LoVo (cell line): ENCODE measurements at places on chromosomes 1 and 21.
A peak's percentile ranks its signal among the peaks of the same experiment; 100 is the strongest.

DNA sequence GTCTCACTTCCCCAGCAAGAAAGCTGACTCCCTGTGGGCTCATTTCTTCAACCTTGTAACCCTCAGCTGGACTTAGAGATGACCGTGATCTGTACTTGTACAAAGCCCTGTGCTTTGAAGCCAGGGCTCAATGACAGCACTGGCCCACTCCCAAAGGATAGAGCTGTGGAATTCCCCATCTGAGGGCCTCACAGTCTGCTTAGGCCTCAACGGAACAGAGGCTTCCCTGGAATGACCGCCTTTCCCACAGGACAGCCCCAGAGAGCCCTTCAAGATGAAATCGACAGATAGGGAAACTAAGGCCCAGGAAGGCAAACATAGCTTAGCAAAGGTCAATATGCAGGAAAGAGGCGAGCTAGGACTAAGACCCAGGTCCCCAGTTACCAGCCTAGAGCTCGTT, 11.5 kb downstream of the SLC9A1 start:
- DNase-seq, result no peak

DNA sequence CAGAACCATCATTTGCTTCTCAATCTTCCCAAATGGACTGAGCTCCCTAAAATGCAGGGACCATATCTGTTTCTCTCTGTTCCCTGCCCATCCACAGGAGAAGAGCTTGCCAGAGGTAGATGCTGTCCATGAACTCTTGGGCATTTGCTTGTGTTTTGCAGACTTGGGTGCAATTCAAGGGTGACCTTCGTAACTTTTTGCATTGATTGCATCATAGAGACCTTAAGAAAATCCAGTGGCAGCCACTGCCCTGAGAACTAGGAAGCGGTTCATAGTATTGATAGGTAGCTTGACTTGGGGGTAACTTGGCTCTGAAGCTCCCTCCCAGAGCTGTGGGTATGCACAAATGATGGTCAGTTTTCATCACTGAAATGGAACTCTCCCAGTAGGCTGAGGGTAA, 34.3 kb upstream of the EDEM3 start:
- DNase-seq, result no peak

DNA sequence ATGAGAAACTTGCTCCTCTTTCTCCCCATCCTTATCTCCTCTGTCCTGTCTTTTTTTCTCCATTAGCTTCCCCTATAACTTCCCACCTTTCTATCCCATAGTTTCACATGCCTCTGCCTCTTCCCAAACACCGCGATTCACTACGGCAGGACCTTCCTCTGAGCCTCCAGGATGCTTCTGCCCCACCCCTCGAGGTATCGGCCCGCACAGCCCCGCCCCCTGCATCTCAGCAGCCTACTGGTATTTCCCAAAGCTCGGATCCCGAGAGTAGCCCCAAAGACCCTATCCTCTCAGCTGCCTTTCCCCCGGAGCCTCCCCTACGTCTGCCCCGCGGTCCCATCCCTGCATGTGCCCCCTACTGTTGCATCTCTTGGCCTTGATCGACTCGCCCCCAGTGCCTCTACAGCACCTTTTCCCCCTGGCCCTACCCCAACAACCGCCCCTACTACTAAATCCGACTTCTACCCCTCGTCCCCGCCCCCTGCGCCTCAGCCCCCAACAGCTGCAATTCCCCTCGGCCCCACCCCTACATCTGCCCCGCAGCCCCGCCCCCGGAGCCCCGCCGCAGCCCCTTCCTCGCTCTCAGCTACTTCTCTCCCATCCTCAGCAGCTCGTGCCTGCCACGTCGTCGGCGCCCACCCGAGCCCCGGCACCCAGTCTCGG, 512 bp downstream of the PIAS3 start:
- DNase-seq, result peak; percentile 30

- no peak for DNase-seq
Measured at GRCh38 chr1:112454316-112454715, 54.4 kb upstream of the WNT2B start.

- no peak for DNase-seq
Measured at GRCh38 chr1:220670365-220670764, 19.8 kb upstream of the C1orf115 start.

DNA sequence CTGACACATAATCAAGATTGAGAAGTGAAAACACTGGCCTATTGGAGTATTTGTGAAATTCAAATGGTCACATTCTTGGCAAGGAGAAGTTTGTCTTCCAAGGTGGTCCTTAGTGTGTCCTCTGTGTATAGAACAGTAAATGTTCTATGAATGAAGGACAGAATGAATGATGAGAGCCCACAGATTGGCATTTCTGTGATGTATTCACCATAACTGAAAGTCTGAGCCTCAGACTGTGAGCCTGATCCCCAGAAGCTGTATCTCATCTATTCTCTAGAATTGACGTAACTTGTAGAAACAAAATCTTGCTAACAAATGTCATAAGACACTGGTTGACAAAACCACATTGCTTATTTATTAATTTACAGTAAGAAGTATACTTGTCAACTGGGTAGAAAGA, 111.5 kb upstream of the ETV3 start:
- no peak for DNase-seq

DNA sequence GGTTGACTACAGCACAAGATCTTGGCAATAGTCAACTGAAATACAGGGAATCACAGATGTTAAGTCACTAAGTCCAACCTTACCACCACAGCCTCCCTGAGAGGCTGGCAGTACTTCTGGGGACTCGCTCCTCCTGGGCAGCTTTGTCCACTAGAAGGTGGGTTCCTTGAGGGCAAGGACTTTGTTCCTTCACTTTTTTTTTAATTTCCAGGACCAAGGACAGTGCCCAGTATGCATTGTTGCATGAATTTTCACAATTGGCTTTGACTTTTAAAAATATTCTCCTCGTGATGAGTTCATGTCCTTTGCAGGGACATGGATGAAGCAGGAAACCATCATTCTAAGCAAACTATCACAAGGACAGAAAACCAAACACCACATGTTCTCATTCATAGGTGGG, 96.7 kb upstream of the IGSF21 start:
- no peak for DNase-seq

DNA sequence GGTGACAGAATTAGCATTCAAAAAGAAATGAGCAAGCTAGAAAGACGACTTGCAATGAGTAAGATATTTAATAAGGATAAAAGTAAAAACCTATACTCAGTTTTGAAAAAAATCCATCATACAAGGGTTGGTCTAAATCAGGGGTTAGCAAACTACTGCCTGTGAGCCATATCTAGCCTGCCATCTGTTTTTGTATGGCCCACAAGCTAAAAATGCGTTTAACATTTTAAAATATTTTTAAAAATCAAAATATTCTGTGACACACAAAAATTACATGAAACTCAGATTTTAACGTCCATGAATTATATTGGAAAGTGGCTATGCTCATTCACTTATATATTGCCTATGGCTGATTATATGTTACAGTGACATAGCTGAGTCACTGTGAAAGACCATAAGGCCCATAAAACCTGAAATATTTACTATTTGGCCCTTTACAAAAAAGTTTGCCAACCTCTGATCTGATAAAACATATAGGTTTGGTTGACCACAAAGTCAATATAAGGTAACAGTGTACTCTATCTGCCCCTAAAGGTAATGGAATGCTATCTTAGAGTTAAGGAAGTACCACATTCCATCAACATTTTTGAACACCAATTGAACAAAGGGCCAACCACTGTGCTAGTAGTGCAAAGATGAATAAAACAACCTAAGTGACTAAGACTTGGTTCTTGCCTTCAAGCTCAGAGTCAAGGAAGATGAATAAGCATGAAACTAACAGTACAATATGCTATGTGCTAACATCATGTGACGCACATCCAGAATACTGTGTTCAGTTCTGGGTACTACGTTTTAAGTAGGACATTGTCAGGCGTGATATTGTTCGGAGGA, 3.2 kb downstream of the IFT25 start:
- peak; percentile 50 for DNase-seq

DNA sequence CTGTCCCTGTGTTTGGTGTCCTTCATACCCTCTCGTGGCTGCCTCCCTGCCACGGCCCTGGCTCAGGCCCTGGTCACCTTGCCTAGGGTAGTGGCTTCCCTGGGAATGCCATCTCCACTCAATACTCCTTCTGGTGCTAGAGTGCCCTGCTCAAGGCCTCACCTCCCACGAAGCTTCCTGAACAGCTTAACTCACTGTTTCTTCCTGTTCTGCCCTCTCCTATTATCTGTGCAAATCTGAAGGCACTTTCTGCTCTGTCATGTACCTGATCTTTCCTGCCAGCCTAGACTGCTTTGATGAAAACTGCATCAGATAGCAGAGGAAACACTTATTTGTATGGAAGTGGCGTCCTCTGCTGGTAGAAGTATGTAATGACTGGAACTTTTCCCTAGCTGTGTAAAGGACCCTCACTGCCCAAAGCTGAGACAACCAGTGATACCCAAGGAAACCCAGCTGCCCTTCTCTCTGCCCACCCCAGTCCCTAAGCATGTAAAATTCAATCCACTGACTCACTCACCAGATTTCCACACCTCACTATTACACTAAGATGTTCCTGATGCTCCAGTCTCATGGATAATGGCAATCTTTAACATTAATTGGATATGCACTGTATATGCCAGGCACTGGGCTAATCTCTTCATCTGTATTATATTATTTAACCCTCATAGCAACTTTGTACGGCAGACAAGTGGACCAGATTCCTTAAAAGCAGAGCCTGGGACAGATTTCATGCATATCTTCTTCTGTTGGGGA, 36.2 kb upstream of the BTG2 start:
- peak; percentile 59 for DNase-seq

- no peak for DNase-seq
Measured at GRCh38 chr1:230174041-230174440, 107.0 kb downstream of the GALNT2 start.

DNA sequence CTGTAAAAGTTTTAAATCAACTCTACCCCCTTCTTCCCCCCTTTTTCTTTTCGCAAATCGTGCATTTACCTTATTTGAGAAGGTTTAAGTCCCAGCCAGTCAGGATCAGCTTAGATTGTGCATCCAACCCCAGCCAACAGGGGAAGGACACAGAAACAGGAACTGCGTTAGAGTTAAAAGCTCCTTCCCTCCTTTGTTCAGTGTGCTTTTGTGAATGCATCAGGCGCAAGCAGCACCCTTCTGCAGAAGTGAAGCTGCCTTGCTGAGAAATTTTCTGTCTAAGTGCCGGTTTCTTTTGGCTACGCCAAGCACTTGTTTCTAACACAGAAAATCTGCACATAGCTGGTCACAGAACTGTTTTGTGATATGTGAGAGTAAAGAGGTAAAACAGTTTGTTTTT, 56.2 kb upstream of the PRRC2C start:
- DNase-seq, result no peak

DNA sequence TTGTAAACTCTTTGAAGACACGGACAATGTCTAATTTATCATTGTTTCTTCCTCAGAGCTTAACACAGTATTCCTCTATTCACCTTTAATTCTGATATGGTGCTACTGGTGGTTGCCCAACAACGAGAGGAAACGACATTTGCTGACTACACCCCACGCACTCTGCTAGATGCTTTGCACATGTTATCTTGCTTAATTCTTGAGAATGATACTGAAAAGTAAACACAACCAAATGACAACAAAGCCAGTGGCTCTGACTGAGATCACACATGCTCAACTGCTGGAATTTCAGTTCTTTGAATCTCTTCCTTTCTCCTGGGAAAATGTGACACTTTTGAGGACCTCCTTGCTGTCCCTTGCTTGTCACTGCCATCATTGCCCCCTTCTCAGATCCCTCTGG, 37.2 kb upstream of the DDAH1 start:
- no peak for DNase-seq

DNA sequence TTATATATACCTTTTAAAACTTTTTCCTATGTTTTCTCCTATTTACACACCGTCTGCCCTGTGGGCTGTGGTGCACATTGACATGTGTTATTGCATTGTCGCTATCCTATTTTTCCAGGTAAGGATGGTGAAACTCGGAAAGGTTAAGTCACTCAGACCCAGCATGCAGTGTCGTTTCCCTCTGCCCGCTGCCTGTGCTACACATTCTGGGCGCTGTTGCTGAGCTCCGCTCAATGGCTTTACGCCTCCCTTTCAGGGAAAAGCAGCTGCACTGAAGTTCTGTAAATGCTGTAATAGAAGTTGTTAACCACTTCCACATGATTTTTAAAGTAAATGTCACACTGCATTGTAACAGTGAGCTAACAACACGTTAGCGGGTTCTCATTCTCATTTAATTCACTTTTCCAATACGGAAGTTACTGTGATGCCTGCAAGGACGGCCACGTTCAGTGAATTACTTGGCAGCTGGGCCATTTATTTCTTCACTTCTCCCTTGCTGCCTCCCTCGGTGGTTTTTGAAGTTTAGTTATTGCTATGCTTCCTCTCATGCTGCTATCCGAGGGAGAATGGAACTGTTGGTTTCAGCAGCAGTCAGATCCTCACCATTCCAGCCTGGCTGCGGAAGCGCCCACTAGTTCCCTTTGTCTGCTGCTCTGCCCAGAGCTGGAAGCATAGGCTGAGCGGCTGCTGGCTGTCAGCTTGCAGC, 288.7 kb downstream of the SPATA17 start:
- no peak for DNase-seq

- DNase-seq, result no peak
Measured at GRCh38 chr1:12593621-12594066, 24.4 kb downstream of the DHRS3 start.

- DNase-seq, result no peak
Measured at GRCh38 chr1:165179306-165179705, 177.2 kb downstream of the LMX1A start.

GRCh38 chr1:160471253-160471652, 51.8 kb downstream of the SLAMF6 start:
- no peak for DNase-seq

DNA sequence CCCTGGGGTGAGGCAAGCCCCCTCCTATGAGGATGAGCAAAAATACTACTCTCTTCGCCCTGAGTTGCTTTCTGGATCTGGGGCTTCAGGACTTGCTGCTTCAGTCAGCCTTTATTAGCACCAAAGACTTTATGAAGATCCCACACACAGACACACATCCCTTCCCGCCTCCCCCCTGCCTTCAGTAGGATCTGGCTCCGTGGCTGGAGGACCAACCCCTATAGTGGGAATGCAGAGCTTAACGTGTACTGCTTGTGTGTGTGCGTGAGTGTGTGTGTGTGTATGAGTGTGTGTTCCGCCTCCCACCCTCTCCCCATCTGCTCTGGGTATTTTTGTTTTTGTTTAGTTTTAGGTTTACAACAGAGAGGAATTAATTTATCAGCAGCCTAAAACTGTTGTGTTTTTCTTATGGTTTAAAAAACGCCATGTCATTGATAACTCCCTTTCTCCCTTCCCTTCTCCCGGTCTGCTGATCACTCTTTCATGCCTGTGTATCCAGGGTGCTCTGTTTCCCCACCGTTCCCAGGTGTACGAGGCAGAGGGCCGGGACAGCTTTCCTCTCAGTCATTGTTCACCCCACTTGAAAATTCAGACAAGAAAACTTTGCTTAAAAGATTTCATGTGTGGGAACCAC, 27.5 kb upstream of the ZFP69B start:
- DNase-seq, result no peak

GRCh38 chr1:1928231-1929101, 9.4 kb upstream of the TMEM52 start:
- no peak for DNase-seq

GRCh38 chr21:29413683-29414082, 115.0 kb downstream of the BACH1 start:
- no peak for DNase-seq

- DNase-seq, result no peak
Measured at GRCh38 chr1:64263856-64264255, 60.4 kb downstream of the UBE2U start.

- no peak for DNase-seq
Measured at GRCh38 chr1:180646093-180646492, 14.3 kb downstream of the XPR1 start.
